Stimulated activated CD8-positive, alpha-beta memory T cell treated with anti-CD3 and anti-CD28 coated beads, Interleukin-7, amount 100 ng/mL, for 1 hour (primary cell): ENCODE measurements at places on chromosomes 5 and 9.

DNA sequence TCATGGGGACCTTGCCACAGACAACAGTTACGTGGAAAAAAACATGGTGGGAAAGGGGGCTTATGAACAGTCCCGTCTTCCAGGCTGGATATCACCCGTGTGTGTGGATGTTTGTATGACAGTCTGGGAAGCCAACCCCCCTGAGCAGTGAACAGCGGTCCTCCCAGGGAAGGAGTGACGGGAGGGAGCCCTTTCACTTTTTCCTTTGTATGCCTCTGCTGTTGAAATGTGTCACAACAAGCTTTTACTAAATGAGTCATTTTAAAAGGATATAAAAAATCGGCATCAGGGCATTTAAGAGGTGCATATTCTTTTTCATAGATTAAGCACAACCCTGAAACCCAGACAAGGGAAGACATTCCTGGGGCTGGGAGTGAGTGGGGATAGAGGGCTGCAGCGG lies 5.1 kb downstream of the MYMK start:
- DNase-seq = no peak

DNA sequence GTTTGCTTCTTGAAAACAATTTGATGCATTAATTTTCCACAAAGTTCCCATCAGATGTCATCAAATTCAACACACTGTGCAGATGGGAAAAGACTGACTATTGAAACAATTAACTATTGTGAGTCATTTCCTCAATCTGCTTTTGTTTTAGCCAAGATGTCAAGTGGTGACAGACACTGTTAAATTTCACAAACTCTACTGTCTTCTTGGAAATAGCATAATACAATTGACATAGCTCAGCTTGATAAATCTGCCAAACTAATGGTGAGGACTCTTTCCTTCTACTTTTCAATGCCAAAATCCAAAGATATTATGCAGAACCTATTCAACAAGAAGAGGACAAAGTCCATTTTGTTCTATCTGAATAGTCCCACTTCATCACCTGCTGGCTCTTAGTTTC lies 242.3 kb downstream of the CAAP1 start:
- no peak for DNase-seq

DNA sequence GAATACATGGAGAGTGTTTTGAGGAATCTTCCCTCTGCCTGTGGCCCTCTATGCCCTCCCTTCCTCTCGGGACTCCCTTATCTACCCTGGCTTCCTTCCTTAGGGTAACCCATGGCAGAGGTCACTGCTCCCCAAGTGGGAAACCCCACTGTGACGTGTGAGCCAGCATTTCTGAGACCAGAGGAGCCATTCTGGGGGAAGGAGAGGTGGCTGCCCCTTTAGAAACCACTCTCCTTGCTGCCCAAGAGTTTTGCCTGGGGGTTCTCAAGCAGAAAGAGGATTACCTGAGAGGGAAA lies 23.1 kb downstream of the CCNJL start:
- DNase-seq = no peak

DNA sequence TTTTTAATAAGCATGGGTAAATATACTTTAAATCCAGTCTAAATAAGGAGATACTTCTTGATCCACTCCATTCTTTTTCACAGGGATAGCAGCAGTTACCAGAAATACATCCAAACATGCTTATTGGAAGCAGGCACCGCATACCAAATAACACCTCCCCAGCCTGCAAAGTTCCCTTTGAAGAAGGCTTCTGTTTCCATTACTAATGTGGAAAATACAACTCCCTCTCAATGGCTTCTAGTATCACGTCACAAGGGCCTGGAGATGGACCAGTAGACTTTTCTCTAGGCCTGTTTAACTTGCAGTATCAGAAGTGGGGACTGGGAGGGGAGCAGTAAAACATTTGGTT lies 20.8 kb downstream of the TMEM245 start:
- no peak for DNase-seq

- no peak for DNase-seq
These were observed 538.3 kb downstream of the CSNK1G3 start for GRCh38 chr5:124050120-124050770.

DNA sequence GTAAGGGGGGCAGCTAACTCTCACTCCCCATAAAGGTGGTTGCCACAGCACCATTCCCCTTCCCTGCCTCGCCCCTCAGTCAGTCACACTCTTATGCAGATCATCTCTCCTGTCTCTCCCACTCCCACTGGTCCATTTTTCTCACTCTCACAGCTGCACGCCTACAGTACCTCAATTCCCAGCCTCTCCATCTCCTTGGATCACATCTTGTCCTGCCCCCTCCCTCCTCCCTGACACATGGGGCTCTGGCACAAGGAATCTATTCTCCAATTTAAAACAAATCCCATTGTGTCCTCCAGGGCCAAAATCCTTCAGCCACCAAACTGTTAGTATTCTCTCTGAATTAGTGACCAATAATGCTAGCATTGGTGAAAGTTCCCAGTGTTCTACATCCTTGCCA lies 114.4 kb downstream of the AUH start:
- no peak for DNase-seq

- DNase-seq = no peak
These were observed 580.9 kb upstream of the WWC1 start for GRCh38 chr5:167710444-167711073.

DNA sequence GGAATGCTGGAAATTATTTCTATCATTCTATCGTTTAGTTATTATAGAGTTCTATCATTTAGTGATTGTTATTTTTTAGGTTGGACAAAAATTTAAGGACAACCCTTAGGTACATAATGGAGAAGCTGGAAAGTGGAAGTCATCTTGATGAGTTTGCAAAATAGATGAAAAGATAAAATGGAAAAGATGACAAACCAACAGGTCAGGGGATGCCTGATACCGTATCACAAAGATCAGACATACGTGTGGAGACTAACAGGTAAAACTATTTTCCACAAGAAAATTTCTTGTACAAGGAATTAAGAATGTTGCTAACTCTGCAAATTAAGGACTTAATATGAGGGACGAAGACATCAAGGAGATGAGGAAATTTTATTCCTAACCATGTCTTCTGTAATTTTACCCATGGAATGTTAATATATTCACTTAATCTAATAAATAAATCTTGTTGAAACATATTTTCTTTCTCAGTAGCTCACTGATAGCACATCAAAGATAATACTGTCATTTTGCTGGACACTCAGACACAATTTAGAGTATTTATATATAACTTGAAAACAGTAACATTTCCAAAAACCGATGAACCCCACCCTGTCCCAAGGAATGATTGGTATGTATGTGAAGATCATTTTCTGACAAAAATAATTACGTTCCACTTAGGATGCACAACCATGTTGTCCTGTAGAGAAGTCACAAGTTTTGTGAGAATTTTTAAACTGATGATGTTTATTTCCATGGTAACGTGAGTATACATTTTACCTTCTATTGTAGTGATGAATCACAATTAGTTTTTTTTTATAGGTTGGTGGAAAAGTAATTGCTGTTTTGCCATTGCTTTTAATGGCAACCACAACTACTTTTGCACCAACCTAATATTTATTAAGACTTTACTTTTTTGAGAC lies 2.6 kb downstream of the LURAP1L start:
- DNase-seq = no peak

DNA sequence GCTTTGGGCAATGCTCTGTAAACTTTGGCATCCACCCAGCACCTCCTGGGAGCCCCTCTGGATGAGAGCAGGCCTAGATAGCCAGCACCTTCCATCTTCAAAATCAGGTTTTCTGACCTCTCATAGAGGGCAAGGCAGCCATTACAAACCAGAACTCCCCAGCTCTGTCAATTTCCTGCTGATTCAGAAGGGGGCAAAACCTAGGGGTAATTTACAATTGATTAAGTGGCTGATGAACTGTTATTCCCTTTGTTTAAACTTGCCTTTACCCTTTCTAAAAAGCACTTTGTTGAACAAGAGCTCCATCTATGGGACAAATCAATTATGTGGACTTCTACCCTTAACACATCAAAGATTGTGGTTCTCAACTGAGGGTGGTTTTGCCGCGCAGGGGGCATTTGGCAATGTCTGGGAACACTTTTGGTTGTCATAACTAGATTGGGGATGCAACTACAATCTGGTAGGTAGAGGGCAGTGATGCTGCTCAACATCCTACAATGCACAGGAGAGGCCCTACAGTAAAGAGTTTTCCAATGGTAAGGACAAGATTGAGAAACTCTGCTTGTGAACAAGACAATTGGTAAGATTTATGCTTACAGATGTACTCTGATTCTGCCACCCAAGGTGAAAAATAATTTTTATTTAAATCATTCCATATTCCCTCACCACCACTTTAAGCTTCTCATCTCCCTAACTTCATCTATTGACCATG lies 184.1 kb downstream of the MARCHF11 start:
- no peak for DNase-seq

GRCh38 chr5:179869101-179869500 lies 10.5 kb upstream of the MRNIP start:
- DNase-seq = no peak

GRCh38 chr5:53433026-53433425 lies 47.4 kb upstream of the FST start:
- no peak for DNase-seq

GRCh38 chr9:132878695-132879456 lies at the start of gene SPACA9:
Gene SPACA9 (plus strand): TSS chr9:132878898. CDS start chr9:132883948, 5,050 bp downstream.
- DNase-seq = no peak

DNA sequence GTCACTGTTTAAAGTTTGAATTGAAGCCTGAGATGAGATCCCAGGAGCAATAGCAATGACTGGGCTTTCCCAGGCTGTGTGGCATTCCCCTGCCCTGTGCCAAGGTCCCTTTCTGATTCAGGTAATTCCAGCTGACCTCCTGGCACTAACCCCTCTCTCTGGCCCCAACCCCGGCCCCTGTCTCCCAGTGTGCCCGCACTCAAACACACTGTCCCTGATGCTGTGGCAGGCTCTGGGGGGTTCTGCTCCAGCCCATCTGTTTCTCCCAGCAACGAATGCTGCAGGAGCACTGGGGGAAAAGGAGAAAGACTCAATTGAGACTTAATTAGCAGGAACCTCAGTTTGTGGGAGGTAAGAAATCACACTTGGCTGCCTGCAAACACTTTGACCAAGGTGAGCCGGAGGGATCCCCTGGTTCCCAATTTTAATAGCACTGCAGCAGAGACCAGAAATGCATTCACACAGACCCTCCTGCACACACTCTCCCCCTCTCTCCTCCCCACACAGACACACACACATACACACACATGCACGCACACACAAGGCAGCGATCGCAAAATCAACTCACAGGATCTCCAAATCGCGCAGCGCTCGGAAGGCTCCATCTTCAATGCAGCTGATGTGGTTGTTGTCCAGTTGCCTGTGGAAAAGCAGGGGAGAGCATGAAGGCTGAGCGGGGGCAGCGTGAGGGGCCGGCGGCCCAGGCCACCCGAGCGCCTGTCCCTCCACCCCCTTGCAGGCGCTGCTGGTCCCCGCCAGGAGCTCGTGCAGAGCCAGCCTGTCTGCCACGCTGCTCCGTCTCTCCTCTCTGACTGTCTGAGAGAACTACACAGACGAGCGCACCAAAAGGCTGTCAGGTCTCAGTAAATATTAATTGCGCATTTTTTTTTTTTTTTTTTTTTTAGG lies 265.1 kb upstream of the PANK3 start:
- no peak for DNase-seq

- DNase-seq = no peak
These were observed 92.4 kb upstream of the LIFR start for GRCh38 chr5:38648703-38649291.

DNA sequence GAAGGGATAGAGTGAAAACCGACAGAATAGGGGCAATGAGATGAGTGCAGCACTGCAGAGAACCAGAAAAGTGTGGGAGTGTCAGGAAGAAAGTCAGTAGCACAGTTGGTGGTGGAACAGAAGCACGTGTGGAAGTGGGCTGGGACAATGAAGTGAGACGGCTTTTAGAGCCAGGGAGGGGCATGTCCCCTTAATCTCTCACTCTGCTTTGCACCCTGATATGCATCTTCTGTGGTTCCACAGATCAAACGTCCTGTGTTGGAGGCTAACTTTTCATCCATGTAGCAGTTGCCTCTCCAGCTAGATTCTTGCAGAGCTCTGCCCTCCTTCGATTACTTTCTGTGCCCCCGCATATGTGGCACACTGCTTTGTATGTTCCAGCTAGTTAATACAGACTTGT lies 163.6 kb downstream of the DOCK8 start:
- DNase-seq = no peak

DNA sequence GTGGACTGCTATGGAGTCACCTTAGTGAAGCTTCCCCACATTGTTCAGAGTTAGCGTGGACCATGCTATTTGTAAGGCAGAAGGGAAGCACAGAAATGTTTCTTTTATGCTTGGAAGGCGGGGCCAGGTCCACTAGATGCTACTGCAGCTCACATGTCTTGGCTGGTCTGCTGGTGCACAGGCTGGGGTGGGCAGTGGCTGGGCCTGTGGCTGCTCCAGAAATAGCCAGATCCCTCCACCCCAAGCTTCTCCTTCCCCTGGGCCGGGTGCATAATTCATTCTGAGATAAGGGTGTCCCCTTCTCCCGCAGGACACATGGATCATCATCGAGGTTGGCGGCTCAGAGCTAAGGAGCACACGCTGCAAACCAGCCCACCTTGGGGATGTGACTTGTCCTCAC lies 14.5 kb upstream of the SEMA4D start:
- DNase-seq = no peak

DNA sequence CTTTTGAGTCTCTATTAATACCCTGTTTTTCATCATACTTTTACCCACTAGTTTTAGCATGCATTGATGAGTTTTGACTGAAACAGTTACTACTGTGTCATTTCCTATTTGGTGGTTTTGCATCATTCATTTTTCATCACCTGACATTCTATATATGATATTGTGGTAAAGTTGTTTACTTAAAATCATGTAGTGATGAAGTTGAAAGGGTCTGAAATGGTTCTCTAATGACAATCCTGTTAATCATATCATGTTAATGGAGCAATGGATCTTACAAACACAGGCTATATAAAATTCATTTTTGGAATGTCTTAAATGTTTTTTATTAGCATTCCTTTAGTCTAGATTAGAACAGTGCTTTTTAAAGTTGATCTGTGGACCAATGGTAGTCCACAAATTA lies 84.1 kb downstream of the ERBIN start:
- DNase-seq = no peak

DNA sequence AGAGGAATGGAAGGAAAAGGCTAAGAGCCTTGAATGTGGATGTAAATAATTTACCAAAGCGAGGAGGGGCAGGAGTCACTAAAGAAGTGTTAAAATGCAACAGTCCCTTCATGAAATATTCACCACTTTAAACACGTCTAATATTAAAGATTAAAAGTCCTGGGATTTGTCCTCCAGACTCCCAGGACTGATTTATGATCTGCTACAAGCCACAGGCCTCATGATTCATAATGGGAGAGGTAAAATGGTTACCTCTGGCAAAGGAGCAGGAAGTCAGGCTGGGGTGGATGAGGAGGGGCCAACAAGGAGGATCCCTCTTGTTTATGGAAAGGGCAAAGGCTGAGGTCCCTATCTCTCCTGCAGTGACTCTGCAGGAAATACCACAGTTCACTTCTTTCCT lies 292.4 kb downstream of the TRIM32 start:
- DNase-seq = no peak

GRCh38 chr5:97750576-97750975 lies 567.5 kb upstream of the RIOK2 start:
- DNase-seq = no peak

DNA sequence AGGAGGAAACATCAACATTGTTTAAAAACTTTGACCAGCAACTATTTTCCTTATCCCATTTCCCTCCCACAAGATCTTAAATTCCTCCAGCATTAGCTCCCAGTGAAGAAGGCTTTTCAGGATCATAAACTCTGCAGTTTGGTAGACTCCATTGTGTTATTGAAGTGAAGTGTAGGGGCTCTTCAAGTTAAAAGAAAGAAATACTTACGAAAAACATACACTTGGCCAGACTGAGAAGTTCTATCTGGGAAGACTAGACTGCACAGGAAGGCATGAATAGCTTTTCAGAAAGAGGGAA lies 22.3 kb downstream of the LIFR start:
- DNase-seq = no peak
